ENCODE measurements at places on chromosomes 13 and 19. TPM values are rescaled to one million over a fixed set of nuclear protein-coding genes. Genes with fewer than 3 reads are reported as not detected.

The ALG11 gene
- 37.3 TPM for total RNA-seq

The CRYL1 gene
- 62.9 TPM for total RNA-seq

DNA sequence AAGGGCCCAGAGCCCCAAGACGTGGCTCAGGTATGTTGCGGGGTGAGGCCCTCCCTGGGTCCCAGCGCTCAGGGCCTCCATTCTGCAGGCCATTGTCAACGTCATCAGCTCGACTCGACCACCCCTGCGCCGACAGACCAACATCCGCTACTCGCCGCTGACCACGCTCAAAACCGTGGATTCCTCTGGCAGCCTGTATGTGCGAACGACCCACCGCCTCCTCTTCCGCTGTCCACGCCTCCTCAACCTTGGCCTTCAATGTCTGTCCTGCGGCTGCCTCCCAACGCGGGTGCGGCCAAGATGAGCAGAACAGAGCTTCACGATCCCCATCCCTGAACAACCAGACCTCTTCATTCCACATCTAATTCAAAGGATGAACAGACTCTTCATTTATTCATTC lies 8.2 kb downstream of the RDH8 start:
- no peak for DNase-seq

DNA sequence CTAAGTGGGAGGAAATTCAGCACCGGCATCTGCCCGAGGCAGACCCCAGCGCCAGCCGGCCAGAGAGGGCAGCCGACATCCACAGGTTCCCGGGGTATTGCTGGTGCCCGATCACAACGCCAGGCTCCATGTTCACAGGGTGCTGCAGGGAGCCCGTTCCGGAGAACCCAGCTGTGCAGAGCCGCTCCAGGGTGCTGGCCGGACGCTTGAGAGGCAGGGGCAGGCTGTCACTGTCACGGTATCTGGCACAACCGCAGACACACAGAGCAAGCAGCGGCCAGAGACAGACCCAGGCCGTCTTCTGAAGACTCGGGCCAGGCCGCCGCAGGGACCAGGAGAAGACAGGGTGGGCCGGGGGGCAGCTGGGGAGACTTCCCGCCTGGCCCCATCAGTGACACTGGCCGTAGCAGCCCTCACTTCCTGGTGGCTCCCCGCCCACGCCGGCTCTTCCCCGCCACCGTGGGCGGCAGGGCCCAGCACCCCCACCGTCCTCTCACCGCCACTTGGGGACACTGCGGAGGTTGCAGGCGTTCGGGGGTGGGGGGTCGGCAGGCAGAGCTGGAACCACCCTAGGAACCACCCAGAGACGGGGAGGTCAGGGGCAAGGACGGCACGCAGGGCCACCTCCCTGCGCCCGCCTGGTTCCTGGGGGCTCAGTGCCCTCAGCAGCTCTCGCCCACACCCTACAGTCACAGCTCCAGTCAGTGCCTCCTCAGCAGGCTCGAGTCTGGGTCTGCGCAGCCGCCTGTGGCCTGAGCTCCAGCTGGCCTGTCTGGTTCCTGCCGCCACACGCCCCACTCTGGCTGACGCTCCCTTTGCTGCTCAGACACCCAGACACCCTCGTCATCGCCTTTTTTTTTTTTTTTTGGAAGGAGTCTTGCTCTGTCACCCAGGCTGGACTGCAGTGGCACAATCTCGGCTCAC lies 3.8 kb downstream of the RNF126 start:
- no peak for DNase-seq

DNA sequence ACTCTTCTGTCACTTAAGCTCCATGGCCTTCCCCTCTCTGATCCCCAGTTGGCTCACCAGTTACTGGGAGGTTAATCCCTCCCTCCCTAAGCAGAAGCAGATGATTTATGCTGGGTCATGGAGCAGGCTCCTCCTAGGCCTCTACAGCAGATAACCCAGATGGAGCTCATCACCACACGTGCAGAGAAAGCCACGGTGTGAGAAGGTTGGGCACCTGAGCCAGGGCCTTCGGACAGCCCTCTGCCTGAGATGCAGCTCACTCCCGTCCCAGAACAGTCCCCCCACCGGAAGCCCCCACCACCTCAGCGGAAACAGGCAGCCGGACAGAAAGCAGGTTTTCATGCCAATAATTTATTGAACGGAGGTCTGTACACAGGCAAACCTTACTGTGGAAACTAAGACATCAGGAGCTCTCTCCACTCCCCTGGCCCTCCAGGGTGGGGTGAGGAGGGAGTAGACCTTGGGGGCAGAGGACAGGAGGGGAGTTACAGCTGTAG lies 9.8 kb downstream of the ZNF526 start:
- no peak for DNase-seq

- DNase-seq, result no peak
These were observed 11.8 kb upstream of the HMGB1 start for GRCh38 chr13:30477346-30478195.

The SYCN gene
- total RNA-seq, result 1.1 TPM

The ZNF675 gene
- 13.6 TPM for total RNA-seq

The CLEC17A gene
- 0.09 TPM for total RNA-seq
